Right lobe of liver (tissue), 6 donors: ENCODE measurements at places on chromosomes 5 and 9.

GRCh38 chr9:129506892-129507291 is 114.0 kb downstream of the C9orf50 start:
- DNase-seq: peak; percentile 61

GRCh38 chr5:72697622-72698021 is 118.8 kb upstream of the TNPO1 start:
- DNase-seq: no peak

DNA sequence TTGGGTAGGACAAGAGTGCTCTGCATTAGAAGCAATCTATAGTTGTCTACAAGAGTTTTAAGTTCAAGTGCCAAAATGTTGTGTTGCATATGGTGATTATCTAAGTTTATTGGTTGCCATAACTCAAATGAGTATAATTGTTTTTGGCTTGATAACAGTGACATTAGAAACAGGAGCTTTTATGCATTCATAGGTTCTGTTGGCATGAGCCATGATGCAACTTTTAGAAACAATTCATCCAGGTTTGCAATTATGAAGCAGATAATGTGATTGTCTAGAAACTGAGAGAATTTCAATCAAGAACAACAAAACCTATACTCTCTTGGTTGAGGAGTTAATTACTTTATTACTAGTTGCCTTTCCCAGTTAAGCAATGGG is 137.0 kb downstream of the PBX3 start:
- DNase-seq: no peak

DNA sequence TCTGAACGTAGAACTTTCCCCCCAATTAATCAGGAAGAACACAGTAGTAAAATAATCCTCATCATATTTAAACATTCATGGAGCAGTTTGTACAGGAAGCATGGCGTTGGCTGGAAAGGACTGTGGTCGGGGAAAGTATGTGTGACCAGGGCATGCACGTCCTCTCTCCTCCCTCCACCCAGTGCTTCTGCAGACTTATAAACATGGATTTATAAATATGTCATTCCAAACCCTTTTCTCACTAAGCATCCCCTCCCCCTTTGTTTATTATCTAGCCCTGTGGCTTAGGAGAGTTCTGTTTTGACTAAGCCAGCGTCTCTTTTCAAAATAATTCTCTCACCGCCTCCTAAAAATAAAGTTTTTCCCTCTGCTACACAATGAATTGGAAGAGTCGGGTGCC is 70.4 kb upstream of the DAP start:
- no peak for DNase-seq

GRCh38 chr5:168334280-168334679 is 42.8 kb downstream of the WWC1 start:
- no peak for DNase-seq

DNA sequence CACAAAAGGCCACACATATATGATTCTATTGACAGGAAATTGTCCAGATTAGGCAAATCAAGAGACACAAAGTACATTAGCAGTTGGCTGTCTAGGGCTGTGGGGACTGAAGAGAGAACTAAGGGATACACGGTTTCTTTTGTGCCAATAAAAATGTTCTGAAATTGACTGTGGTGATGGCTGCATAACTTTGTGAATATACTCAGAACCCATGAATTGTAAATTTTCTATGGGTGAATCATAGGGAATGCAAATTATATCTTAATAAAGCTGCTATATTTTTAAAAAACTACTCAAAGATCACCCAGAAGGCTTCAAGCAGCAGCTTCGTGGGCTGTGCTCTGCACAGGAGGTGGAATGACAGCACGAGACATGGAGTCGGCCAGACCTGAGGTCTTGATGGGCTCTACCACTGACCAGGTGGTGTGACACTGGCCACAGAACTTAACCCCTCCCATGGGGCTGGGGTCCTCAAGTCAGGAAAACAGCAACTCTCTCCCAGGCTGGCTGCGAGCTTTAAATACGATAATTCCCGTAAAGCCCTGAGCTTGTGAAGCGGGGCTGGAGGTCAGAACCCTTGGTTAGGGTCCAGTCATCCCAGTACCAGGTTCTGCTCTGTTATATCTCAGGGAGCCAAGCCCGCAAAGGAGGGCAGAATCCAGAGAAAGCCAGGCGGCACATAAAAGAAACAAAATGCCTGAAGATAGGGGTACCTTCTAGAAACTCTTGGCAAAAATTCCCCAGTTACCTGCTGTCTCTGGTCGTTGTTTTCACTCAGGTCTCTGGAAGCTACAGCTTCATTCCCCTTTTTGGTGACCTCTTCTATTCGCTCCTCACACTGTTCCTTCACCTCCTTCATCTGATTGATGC is 59.1 kb downstream of the GOLM1 start:
- DNase-seq: no peak

DNA sequence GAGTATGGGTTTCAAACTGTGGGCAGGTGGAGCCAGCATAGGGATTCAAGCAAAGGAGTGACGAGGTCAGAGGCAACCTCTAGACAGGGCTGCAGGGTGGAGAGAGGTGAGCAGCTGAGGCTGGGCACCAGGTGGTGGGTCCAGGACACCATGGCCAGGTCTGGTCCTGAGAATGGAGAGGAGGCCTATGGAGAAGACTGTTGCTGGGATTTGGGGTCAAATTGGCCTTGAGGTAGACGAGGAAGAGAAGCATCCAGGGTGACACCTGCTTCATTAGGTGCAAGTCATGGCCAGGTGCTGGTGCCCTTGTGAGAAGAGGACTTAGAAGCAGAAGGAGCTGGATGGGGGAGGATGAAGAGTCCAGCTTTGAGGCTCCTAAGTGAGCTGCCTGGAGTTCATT is 99.6 kb downstream of the NSG2 start:
- DNase-seq: no peak

DNA sequence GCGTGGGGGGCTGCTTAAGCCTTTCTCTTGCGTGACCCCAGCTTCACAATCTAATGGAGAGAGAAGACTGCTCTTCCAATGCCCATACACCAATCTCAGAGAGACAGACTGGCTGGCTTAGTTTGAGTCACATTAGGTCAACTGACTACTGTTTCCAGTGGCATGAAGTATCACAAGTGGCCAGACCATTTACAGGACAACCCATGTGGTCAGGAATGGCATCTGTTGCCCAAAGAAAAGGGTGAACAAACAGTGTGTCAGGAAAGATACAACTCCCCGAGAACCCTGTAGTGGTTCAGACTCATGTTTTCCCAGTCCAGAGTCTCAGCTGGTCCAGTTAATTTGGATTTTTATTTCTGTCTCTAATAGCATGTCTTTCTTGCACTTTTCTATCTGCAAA is 177.4 kb upstream of the IL12B start:
- DNase-seq: no peak

DNA sequence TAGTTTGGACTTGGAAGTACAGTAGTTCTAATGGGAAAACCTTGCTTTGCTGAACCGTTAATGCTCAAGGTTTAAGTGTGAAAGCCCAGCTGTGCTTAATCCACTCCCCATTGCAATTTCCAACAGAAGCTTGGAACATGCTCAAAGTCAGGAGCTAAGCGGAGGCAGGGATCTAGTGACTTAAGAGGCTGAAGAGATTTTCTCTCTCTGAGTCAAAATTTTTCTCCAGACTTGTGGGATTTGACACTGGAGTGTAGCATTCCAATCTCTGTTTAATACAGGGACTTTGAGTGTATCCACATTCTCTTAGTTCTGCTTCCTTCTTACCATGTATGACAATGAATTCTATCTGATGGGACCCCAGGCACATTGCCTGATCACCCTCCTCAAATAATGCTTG is 471.8 kb downstream of the KIF4B start:
- DNase-seq: no peak

GRCh38 chr5:55175781-55176175 is 2.8 kb upstream of the CDC20B start:
- no peak for DNase-seq

- no peak for DNase-seq
These were observed 50.7 kb downstream of the COL15A1 start for GRCh38 chr9:98994172-98995058.

- DNase-seq: no peak
These were observed 160.9 kb upstream of the MVB12B start for GRCh38 chr9:126165755-126166154.

DNA sequence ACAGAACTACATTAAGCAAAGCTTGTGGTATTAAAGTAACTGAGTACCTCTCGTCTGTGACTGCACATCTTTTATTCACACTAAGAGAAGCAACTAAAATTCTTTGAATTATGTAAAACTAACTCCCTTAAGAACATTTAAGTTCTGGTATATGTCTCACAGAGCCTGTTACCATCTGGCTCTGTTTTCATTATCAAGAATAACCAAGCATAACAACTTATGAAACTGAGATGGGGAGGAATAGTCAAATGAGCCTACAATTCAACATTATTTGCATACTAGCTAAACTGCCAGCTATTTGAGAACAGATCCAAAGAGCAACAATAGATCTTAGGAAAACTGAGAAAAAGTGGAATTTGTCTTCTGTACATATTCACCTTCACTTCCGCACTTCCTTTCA is 25.3 kb upstream of the ISOC1 start:
- no peak for DNase-seq

- DNase-seq: peak; percentile 92
These were observed 133.9 kb downstream of the C9orf50 start for GRCh38 chr9:129486756-129487657.

- DNase-seq: no peak
These were observed 58.7 kb downstream of the RXRA start for GRCh38 chr9:134384811-134385479.

GRCh38 chr9:127386249-127386648 is 10.7 kb upstream of the SLC2A8 start:
- DNase-seq: no peak

DNA sequence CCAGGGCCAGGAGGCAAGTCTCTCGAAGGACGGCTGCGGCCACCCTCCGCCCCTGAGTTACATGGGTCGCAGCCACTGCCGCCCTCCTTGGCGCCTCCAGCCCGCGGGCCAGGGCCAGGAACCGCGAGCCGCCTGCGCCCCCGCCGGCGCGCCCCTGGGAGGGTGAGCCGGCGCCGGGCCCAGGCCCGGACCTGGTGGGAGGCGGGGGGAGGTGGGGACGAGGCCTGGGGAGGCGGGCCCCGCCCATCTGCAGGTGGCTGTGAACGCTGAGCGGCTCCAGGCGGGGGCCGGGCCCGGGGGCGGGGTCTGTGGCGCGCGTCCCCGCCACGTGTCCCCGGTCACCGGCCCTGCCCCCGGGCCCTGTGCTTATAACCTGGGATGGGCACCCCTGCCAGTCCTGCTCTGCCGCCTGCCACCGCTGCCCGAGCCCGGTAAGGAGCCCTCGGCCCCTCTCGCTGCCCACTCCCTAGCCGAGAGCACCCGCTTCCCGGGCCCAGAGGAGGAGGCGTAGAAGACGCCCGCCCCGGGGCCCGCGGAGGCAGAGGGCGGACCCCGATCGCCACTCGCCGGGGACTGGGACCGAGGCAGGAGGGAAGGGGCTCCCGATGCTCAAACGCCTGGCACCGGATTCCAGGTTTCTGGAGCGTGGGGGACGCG is at the start of gene ASS1:
ASS1 (plus strand) TSS at position 397 of the 657 bp plus-strand sequence. CDS start 7,268 bp downstream, outside the sequence.
- peak; percentile 92 for DNase-seq

GRCh38 chr5:175746851-175747250 is 89.0 kb downstream of the HRH2 start:
- no peak for DNase-seq

DNA sequence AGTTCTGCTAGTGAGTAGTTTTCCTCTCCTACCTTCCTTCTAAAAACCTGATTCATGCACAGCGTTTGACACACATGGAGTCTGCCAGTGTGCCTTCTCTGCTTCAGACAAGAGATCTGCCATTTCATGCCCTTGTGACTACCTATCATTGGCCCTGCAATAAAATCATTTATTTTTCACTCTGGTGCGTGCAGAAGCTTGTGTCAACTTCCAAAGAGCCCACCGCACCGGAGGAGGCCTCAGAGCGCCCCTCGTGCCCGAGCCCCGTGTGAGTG is 13.7 kb downstream of the HNRNPH1 start:
- DNase-seq: no peak

- no peak for DNase-seq
These were observed 25.2 kb downstream of the AQP7 start for GRCh38 chr9:33377089-33377715.

- peak; percentile 49 for DNase-seq
These were observed 79.4 kb downstream of the ESM1 start for GRCh38 chr5:54905942-54906537.

GRCh38 chr9:1837453-1838084 is 177.6 kb upstream of the SMARCA2 start:
- DNase-seq: no peak

- no peak for DNase-seq
These were observed 100.8 kb downstream of the HOMER1 start for GRCh38 chr5:79413112-79413511.

GRCh38 chr9:99750526-99750925 is 71.2 kb upstream of the NR4A3 start:
- no peak for DNase-seq

- DNase-seq: no peak
These were observed 127.9 kb upstream of the TARS1 start for GRCh38 chr5:33312571-33313549.

GRCh38 chr5:143376911-143377813 is 26.3 kb downstream of the NR3C1 start:
- no peak for DNase-seq

- peak; percentile 19 for DNase-seq
These were observed 381.8 kb downstream of the ADGRV1 start for GRCh38 chr5:90940227-90940995.

GRCh38 chr5:27318701-27319100 is 280.3 kb upstream of the CDH9 start:
- DNase-seq: no peak

DNA sequence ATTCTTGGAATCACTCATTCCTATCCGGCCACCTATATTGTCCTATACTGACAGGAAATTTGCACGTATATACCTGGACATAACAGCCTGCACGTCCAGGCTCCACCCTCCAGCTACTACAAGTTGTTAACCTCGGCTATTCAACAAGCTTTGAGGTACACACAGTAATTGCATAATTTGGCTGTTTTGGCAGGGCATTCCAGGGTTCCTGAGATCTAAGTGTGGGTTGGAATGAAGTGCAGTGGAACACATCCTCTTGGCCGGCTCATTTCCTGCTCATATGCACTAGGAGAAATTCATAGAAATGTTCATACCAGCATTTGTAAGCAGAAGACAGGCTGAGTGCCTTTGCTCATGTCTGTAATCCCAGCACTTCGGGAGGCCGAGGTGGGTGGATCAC is 222.3 kb downstream of the FBXL7 start:
- no peak for DNase-seq

GRCh38 chr5:173940269-173940668 is 48.7 kb upstream of the C5orf47 start:
- DNase-seq: no peak

GRCh38 chr5:115431116-115431515 is 113.5 kb downstream of the FEM1C start:
- no peak for DNase-seq

DNA sequence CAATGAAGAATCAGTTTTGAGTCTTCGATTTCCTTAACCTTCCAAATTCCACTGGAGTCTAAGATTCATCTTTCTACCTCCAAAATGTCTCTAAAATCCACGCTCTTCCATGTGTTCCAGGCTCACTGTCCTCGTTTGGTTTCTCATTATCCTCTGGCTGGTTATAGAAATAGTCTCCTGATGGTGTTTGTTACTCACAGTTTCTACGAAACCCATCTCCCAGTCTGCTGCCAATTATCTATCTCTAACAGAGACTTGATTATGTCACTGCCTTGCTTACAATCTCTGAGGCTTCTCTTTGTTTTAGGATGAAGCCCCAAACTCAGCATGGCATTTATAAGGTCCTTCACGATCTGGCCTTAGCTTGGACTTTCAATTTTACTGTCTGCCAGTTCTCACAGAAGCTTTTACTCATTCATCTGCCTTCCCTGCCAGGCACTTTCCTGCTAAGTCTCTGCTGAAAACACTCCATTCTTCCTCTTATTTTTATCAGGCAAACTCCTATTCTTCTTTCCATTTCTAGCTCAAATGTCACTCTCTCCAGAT is 339.6 kb upstream of the SGCD start:
- DNase-seq: no peak

- no peak for DNase-seq
These were observed 48.5 kb downstream of the PCSK5 start for GRCh38 chr9:75938946-75939345.
